ENCODE measurements at places on chromosomes 12 and 14.

DNA sequence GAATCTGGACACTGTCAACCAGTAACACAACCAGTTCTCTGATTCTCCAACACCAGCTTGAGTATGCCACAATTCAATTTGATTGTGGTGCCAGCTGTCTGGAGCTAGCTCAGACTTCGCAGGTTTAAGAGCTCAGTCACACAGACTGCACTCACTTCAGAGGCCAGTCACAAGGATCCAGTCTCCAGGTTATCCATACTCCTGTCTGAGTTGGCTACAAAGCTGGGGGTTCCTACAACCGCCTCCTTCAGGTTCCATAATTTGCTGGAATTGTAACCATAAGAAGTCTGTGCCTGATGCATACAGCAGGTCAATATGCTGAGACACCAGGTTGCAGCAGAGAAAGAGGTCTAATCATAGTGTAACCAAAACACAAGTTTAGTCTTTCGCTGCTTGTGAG is 70.5 kb upstream of the CPSF6 start:
- no peak for DNase-seq

DNA sequence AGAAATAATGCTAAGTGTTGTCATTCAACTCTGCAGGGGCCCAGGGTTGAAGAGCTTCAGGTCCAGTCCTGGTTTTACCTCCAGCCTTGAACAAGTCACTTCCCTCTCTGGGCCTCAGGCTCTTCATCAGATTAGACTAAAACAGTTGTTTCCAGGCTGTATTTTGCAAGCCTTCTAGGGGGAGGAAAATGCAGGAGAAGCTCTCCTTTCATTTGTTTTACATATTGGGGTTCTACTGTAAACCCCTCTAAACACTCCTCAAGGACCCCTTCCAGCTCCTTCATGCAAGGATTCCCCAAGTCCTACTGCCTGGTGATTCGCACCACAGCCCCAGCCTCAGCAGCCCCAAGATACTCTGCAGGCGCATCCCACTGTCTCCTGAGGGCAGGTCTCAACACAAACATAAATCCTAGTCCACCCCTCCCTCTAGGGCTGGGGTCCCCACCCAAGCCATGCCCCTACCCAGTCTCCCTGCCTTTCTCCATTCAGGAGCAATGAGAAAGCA is 2.7 kb downstream of the SDR9C7 start:
- peak; percentile 18 for DNase-seq

DNA sequence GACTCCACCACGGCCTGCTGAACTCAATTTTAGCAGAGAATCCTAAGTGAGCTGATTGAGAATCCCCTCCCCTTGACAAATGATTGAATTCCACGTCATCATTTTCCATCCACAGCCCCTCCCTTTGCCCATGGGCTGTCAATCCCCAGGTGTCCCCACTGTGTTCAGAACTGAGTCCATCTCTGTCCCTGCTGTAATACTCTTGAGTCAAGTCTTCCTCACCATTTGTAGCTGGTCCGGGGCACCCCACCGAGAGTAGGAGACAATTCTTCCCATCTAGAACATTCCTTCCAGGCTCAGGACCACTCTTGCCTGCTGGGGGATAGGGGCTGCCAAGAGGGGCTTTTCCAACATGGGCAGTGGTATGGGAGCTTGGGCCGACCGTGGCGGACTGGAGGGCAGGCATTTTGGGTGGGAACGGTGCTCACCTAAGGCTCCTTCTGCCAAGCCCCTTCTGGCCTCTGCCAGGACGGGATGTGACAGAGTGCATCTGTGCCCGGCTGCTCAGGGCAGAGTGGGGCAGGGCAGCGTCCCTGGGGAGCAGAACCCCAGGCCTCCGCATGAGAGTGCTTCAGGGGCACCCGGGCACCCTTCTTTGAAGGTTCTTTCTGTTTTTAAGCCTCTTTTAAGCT is 218.1 kb upstream of the RTL1 start:
- DNase-seq = no peak

DNA sequence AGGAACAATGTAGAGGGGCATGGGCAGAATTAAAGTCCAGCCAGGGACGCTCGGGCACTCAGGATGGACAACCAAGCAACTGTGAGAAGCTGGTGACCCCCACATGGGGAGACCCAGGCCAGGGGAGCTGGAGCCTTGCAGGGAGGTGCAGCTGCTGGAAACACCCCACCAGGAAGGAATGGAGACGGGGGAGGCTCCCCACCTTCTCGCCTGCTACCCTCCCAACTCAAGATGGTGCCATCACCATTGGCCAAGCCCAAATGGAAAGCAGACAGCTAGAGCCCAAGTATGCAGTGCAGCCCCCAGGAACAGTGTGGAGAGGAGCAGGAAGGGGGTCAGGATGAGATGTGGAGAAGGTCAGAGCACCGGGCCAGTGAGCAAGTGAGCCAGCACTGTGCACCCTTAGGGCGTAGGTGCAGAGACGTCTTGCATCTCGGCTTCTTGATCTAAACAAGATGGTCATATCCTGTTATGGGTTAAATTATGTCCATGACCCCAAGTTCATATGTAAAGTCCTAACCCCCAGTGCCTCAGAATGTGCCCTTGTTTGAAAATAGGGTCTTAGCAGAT is 159.5 kb downstream of the RIMBP2 start:
- no peak for DNase-seq

DNA sequence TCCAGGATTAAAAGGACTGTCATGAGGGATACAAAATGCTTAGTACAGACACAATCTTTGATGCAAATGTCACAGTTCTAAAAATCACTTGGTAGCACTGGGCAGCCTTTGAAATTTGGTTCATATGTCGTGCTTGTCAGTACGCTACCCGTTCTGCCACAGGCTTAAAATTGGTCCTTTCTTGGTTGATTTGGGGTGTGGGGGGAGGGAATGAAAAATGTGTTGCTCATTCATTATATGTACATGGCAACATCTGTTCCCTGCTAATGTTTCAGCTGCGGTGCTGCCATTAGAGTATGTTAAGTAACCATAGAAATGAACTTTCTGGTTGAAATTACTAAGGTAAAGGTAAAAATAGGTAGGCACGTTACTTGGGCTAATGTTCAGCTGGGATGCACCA is 155.4 kb upstream of the ARHGAP5 start:
- no peak for DNase-seq

DNA sequence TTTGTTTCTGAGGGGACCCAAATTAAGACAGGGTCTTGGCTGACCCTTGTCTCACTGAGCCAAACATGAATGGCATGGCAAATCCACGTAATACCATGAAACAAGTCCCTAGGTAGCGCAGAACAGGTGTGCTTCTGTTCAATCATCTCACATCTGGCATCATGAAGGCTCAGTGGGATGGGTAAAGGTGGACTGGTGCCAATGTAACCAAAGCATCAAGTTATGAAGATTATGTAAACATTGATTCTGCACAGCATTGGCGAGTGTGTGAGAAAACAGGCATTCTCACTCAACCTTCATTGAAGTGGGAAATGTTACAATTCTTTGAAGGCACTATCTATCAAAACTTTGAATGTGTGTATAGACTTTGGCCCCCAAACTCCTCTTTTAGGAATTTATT is 41.9 kb downstream of the PTGER2 start:
- DNase-seq = no peak

Measured in CD4-positive, alpha-beta T cell treated with Interleukin-4 for 4 hours (primary cell).